AG04450 (cell line): ENCODE measurements at places on chromosomes 4 and X.

DNA sequence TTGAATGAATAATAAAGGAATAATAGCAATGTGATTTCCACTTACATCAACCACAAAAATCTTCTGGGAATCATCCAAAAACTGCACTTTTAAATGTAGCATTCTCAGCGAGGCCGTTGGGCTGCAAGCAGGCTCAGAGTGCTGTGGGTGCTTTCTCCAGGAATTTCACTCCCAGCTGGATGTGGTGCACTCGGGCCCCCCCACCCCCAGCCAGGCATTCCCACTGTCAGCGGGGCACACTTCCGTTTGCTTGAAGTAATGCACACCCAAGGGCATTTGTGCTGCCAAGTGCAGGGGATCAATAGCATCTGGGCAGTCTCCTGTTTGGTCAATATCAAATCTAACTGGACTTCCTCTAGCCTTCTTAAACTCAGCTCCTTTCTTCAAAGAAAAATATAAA lies at the start of gene FRMD7:
Gene FRMD7, minus strand, starts transcription at position 278 of the 400 bp plus-strand sequence. Its CDS starts 176 bp downstream, at position 102.
- no peak for DNase-seq

DNA sequence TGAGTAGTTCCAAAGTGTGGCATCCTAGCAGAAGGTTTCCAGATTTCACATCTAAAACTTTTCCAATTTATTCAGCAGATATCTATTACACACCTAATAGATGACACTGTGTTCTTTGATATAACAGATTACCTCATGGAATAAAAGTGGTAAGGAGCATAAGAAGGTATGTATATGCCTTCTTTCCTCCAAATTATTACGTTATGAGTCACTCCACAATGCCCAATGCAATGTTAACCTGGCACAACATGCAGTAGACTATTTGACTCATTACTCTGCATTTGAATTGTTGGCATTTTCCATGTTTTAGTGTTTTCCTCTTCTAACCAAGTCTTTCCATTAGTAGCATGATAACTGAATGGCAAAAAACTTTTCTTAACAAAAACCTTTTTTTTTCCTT lies 383.6 kb downstream of the ADGRL3 start:
- DNase-seq: peak; percentile 3

DNA sequence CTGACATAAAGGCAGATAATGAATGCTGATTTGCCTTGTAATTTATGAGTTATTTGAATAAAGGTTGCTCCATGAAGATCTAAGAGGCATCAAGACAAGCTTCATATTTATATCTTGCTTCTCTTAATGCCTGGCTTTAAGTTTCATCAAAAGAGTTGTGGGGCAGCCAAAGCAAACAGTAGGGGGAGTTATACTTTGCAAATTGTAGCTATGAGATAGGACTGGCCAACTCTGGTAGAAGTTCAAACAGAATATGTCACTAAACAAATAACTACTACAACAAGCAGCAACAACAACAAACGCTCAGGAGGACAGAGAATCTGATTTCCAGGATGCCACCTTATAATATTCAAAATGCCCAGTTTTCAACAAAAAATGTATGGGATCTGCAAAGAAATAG lies 69.1 kb upstream of the PLAC1 start:
- DNase-seq: no peak

DNA sequence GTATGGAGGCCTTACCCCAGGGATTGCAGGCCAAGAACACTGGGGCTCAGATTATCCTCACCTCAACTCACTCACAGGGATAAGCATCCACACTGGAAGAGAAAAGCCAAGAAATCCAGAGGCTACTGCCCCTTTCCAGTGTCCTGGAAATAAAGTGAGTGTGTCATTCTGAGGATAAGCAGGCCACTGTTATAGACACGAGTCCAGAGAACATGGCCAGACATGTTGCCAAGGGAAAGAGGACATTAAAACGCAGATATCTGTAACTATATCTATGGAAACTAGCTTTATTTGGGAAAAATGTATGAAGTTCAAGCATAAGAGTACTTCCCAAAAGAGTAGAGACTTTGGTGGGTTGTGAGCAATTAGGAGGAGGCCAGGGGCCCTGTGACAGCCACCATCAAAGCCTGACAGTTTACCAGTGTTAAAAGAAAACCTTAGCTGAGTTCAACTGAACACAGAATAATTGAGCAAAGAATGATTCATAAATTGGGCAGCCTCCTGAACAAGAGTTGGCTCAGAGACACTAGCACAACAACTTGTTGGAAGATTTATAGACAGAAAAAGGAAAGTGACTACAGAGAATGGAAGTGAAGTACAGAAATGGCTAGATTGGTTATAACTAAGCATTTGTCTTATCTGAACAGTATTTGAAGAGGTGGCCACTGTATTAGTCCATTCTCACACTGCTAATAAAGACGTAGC lies 1222.2 kb downstream of the STIM2 start:
- DNase-seq: no peak

- DNase-seq: no peak
These were observed 14.7 kb downstream of the ATP8A1 start for GRCh38 chr4:42642101-42642797.
